ENCODE measurements at places on chromosomes 7 and 10.

DNA sequence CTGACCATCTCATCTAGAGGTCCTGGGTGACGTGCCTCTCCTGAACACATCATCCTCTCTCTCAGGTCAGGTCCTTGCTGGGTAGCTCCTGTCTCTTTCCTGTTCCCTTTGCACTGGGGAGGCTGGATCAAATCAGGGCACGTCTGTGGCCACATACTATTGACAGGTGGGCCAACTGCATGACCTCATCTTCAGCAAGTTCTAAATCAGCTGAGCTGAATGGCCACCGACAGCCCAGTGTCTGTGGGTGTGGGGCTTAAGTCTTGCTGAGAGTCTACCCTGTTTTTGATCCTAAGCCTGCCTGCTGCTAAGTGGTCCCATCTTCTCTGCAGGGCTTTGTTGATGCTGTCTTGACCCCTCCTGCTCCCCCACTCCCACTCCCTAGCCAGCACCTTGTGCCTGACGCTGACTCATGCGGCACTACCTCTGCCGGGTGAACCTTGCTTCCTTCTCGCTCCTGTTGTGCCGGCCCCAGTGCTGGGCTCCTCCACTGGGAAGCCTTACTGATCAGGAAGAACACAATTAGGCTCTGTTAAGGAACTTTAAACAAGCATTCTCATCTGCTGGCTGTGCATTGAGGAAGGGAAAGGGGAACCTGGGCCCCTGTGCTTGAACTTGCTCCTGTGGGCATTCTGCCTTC lies 440.4 kb downstream of the PLXNA4 start:
- DNase-seq = no peak

DNA sequence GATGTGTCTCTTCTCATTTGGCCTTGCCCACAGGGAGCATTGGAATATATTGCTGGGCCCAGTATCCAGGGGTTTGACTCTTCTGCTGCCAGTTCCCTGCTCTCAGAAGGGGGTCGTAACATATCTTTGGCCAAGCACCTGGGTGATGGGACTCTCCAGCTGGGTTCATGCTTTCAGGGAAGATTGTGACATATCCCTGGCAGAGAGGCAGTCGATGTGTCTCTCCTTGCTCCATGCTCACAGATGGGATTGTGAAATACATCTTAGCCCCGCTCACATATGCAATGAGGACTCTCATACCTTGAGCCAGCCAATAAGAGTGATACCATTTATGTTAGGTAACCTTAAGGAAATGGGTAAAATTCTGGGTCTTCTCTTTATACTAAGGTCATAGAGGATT lies 39.2 kb upstream of the ZNF680 start:
- no peak for DNase-seq

GRCh38 chr10:122096705-122097104 lies 107.7 kb downstream of the TACC2 start:
- DNase-seq = no peak

DNA sequence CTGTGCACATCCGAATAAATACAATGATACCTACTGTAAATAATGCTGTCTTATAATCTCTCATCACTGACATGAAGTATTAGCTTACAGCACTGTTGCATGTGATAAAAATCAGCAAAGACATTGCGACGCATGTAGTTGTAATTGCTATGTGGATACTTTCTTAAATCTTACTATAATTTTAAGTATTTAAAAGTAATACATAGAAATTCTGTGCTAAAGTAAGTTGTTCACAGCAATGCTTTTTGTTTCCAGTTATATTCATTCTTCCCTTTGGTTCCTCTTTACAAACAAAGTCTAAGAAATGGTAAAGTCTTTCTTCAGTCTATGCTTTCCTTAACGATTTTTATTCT lies 113.7 kb upstream of the DGKB start:
- DNase-seq = no peak

Data from activated CD4-positive, alpha-beta T cell treated with anti-CD3 and anti-CD28 coated beads for 1 hour (primary cell).